Activated T-helper 1 cell treated with anti-CD3 and anti-CD28 coated beads, Interleukin-2, amount 50 U/mL, for 16 hours (primary cell): ENCODE measurements at places on chromosomes 3 and 15.

- DNase-seq, result no peak
Measured at GRCh38 chr3:40585381-40586016, 60.7 kb downstream of the ZNF621 start.

DNA sequence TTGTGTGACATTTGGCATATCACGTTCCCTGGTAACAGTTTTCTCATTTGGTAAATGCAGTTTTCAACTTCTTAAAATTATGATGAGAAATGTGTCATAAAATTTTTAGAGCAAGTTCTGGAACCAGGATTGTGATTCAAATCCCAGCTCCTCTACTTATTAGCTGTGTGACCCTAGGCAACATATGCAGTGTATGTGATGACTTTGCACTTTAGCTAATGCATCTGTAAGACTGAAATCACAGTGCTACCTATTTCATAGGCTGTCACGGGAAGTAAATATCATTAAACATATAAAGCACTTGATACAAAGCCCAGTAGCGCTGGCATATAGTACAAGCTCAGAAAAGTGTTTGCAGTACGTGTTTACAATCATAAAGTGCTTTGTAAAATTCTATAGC is 419.4 kb downstream of the GRM7 start:
- DNase-seq, result no peak

DNA sequence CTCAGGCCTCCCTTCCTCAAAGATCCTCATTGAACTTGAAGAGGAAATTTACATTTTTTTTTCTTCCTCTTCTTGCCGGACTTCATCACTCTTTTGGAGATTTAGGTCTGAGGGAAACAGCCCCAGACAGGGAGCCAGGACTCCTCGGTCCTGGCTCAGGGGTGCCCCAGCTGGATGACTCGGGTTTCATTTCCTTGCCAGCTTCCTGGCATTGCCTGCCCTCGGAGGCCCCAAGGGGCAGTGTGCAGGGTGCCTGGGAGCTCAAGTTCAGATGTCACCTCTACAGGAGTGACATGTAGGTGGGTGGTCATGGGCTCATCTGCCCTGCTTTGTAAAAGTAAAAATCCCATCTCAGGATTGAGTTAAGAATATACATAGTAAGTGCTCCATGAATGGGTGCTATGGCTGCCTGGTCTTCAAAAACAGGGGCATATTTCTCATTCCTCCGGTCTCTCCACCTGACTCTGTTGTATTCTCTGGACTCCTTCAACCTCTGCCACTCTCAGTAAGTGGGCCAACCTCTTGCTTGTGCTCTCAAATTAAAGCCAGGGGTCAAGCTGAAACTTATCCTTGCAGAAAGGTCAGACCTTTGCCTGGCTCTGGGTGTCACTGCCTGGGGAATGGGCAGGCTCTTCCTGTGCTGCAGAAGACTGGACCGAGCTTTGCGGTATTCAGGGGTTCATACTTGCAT is 51.8 kb downstream of the SMAD6 start:
- no peak for DNase-seq

DNA sequence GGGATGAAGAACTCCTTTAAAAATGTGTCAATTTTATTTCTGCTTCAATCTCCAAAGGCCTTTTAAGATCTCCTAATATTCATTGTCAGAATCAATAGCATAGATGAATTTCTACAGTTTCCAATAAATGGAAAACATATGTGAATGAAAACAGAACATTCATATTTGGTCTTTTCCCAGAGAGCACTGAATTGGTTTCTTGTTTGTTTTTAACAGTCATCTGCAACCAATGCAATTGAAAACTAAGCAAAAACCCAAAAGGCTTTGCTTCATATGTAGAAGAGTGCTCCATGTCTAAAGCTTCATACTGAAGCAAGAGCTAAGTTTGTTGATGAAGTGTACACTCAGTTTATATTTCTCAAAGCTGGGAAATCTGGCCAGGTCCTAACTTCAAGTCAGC is 426.5 kb upstream of the CDIN1 start:
- DNase-seq, result no peak
